ENCODE measurements at places on chromosomes 5 and 9. TPM values are rescaled to one million over a fixed set of nuclear protein-coding genes. Genes with fewer than 3 reads are reported as not detected.

The ANKDD1B gene
- 0.98 TPM for total RNA-seq

The DNAH5 gene
- total RNA-seq: 3.7 TPM

The AQP3 gene
- total RNA-seq: under 0.01 TPM

The PLCXD3 gene
- 7.6 TPM for total RNA-seq

The SNCB gene
- 15.7 TPM for total RNA-seq

The GPR150 gene
- total RNA-seq: 0.25 TPM

The IFNA21 gene
- not detected for total RNA-seq

The PCDHGB1 gene
- 6.9 TPM for total RNA-seq

The TAF1L gene
- 0.25 TPM for total RNA-seq

The SLC22A4 gene
- 1.5 TPM for total RNA-seq

The PDZD2 gene
- total RNA-seq: 39.1 TPM

The PDCD1LG2 gene
- 0.25 TPM for total RNA-seq

The OLFM1 gene
- 75.5 TPM for total RNA-seq

The TMOD1 gene
- 27.5 TPM for total RNA-seq

The ISL1 gene
- 0.49 TPM for total RNA-seq

The KIF12 gene
- 0.49 TPM for total RNA-seq

The SH3RF2 gene
- total RNA-seq: 0.25 TPM

The IL17B gene
- not detected for total RNA-seq

The FAM153A gene
- total RNA-seq: 3.7 TPM

The LRRC26 gene
- 0.49 TPM for total RNA-seq

The RHOBTB3 gene
- 135 TPM for total RNA-seq

The C8G gene
- total RNA-seq: not detected

The ADAMTS12 gene
- 2.0 TPM for total RNA-seq

The MCTP1 gene
- total RNA-seq: 54.1 TPM

The PROB1 gene
- total RNA-seq: 0.49 TPM

The SARDH gene
- 2.2 TPM for total RNA-seq

The TRPM6 gene
- 0.74 TPM for total RNA-seq

The SLC25A48 gene
- 1.2 TPM for total RNA-seq

The HNRNPH1 gene
- total RNA-seq: 448 TPM

The SPATA31E1 gene
- not detected for total RNA-seq

The POU5F2 gene
- total RNA-seq: 2.5 TPM

The F2RL2 gene
- 0.49 TPM for total RNA-seq

The OR2V2 gene
- not detected for total RNA-seq

The SPOUT1 gene
- total RNA-seq: 10.8 TPM

The CBY3 gene
- not detected for total RNA-seq

The MCCC2 gene
- 16.7 TPM for total RNA-seq

The FST gene
- total RNA-seq: 0.74 TPM

The MELK gene
- 3.9 TPM for total RNA-seq

The ITGA2 gene
- 3.7 TPM for total RNA-seq

The PRELID2 gene
- 16.7 TPM for total RNA-seq

The ADAMTS6 gene
- 8.6 TPM for total RNA-seq

The GRAMD2B gene
- 8.6 TPM for total RNA-seq

The HEMGN gene
- total RNA-seq: 2.2 TPM

Measured in temporal lobe (tissue), 4 donors.